ENCODE measurements at places on chromosomes 5 and 9. TPM values are rescaled to one million over a fixed set of nuclear protein-coding genes. Genes with fewer than 3 reads are reported as not detected.

GRCh38 chr9:102975251-102975650 is 19.9 kb upstream of the CYLC2 start:
- no peaks in the 10 kb centered on the region for H3K27me3 ChIP-seq
- H3K4me3 ChIP-seq: no peak overlapping the region
- no peaks in the 10 kb centered on the region for H3K4me1 ChIP-seq
- no peak for DNase-seq

DNA sequence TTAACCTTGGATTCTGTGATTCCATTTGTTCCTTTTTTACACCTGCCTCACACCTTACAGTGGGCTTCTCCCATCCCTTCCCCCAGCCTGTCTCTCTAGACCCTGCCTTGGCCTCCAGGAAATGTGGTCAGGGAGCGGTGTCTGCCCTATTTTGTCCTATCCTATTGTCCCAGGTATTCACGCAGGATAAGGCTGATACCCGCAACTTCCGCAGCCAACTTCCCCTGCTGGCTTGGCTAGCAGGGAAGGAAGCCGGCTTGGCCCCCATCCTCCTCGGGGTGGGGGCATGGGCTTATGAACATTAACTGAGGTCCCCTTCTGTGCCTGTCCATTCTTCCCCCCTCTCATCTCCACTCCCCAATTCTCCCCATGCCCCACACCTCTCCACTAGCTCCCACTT is 3.5 kb downstream of the CSF1R start:
- H3K27ac ChIP-seq: no peak overlapping the region
- H3K36me3 ChIP-seq: no peaks in the 10 kb centered on the region

DNA sequence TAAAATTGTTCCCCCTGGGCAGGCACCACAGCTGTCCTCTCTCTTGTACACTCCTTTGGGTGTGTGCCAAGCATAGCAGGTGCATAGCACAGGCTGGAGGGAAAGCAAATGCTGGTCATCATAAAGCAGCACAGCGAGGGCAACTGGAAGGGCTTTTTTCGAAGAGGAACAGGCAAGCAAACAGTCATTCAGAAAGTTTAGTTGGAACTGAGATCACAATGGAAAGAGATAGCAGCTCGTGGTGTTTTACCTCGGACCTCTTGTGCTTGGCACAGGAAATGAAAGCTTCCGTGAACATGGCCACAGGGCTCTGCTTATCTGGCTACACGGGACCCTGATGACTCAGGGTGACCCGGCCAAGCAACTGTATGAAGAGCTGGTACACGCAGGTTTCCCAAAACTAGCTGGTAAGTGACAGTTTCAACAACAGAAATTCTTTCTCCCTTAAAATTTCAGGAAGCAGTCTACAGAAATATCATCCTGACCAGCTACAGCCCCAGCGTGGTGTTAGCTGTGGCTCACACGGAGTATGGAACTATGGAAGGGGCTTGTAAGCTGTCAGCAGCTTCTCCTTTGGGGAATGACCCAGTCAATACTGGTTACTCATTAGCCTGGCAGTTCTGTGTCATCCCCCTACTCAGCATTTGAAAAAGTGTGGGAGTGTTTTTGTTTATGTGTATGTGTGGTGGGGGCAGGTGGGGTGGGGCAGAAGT is 48.1 kb downstream of the POC5 start:
- no peaks in the 10 kb centered on the region for H3K27me3 ChIP-seq
- peak overlapping the region; percentile 13 for H3K27ac ChIP-seq
- DNase-seq: no peak
- 0 out of 2 replicates have a peak, but pooled peaks cover 2% of the 10 kb centered on the region for H3K36me3 ChIP-seq
- no peak overlapping the region for H3K4me3 ChIP-seq

Gene DOCK2
- total RNA-seq: 1.4 TPM

Gene AP3S1
- 88.8 TPM for total RNA-seq
